ENCODE measurements at places on chromosomes 12 and 14.

DNA sequence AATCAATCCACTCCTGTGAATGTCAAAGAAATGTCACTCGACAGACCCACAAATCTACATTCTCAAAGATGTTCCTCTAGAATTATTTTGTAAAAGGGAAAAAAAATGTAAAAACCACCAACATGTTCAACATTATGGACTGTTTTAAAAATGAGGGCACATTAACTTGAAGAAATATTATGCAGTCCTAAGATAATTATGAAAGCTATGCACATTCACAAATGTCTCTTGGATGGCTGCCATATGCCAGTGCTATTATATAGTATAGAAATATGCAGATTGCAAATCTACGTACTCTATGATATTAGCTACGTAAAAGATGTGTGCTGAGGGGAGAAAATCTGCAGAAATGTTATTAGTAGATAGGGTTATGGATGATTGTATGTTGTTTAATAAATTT is 334.2 kb downstream of the BMP4 start:
- no peak for DNase-seq

DNA sequence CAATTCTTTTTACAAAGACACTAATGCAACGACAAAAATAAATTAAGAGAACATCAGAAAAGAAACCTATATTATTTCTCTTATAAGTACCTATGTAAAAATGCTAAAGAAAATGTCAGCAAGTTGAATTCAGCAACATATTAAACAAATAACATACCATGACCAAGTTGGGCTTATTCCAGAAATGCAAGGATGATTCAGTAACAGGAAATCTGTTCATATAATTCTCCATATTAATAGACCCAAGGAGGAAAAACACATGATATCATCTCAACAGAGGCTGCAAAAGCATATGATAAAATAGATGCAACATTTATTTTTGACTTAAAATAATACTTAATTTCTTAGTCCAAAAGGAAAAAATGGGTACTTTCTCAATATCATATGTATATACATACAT is 25.1 kb upstream of the GPHB5 start:
- peak; percentile 38 for DNase-seq

GRCh38 chr12:16675438-16675837 is 69.5 kb upstream of the LMO3 start:
- DNase-seq, result no peak

DNA sequence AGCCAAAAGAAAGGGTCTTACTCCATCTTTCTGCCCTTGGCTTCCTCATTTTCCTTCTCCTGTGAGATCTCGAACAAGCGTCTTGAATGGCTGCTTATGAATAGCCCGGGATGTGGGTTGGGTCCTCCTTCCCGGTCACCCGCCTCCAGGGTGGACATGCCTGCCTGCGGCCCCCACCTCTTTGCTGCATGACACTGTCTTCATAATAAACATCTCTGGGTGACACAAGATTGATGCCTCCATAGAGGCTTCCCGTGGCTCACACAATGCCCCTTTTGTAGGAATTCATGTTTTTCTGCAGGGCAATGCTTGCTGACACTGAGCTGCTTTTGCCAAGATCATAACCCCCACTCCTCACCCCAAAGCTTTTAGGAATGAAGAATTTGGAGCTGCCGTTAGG is 125.9 kb downstream of the ZNF664 start:
- DNase-seq, result no peak

DNA sequence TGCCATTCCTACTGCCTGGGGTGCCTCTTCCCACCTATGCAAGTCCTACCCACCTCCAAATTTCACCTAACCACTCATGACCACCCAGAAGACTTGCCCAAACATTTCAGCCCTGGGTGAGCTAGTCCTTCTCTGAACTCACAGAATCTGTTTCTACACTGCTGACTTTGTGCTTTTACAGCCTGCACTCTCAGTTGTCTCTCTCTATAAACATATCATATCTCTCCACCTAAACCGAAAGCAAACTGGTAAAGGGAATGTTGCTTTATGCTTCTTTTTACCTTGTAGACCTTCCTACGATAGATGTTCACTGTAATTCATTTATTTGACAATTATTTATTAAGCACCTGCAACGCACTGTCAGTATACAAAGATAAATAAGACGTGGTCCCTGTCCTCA is 38.1 kb upstream of the RNASE3 start:
- no peak for DNase-seq

DNA sequence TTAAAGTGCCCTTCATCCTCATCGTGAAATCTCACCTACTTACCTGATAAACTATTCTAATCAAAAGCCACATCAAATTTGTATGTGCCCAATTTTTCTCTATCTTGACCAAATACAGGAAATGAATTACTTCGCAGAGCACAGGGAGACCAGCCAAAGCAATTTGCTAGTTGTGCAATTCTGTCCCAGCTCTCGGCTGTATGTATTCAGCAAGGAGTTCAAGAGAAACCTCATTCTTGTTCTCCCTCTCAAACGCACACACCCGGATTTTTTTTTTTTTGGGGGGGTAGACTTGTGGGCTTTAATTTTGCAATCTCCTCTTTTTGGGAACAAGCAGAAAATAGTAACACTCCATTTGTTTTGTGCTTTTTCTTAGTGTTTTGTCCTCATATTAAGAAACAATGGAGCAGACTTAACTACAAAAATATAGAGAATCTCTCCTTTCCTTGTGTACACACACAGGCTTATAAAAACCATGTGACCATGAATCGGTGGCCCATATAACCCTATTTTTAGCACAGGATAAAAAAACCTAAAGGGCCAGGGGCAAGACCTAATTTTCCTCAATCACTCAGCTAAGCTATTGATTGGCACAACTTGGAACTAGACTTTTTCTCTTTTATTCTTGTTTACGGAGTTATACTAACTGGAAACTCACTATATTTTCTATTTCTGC is 64.2 kb downstream of the MBIP start:
- no peak for DNase-seq

GRCh38 chr12:122050706-122051105 is 27.9 kb upstream of the MLXIP start:
- no peak for DNase-seq

DNA sequence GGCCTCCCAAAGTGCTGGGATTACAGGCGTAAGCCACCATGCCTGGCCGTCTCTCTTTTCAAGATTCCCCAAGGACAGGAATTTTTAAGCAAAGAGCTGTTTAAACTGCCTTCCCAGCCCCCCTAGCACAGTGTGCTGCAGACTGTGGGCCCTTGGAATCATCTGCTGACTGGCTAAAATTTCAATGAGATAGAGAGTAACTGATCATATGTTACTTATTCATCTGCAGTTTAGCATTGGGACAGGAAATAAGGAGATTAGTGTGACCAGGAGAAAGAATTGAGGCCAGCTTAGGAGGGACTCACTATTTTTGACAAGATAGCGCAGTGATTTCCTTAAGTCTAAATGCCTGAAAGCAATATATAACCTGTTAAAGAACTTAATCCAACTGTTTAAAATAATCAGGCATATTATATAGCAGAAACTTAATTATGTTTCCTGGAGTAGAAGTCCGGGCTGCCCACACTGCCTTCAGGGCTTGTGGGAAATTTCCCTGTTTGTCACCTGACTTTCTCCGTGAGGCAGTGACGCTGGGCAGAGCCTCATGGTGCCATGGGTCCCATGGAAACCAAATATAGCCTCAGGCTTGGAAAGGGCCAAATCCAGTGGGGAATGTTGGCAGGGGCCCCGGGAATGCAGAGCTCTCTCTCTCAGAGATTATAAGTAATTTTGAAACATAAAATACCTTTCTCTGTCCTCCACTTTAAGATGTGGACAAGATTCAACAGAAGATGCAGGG is 22.8 kb upstream of the CEBPE start:
- DNase-seq, result no peak

DNA sequence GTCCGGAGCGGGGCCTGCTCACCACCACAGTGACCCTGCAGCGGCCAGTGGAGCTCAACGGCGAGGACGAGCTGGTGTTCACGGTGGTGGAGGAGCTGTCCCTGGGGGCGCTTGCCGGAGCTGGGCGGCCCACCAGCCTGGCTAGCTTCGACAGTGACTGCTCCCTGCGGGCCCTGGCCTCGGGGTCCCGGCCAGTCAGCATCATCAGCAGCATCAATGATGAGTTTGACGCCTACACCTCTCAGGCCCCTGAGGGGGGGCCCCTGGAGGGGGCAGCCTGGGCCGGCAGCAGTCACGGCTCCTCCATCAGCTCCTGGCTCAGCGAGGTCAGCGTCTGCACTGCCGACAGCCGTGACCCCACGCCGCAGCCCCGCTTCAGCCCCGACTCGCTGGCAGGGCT is 37.4 kb downstream of the KIF26A start:
- DNase-seq, result no peak

DNA sequence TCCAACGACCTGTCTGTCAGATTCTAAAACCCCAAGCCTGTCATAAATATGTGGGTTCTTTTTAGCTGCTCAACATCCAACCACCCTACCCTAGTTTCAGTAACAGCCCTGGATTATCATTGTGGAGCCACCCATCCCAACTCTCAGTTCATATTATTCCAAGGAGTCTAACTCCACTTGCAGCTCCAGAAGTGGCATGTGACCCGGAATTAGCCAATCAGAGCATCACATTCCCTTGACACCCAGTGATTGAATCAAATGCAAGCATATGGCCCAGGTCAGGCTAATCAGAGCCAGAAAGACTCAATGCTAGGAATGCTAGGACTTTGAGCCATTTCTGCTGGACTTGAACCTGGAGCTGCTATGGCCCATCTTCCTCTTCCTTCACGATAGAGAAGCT is 17.1 kb upstream of the HSP90B1 start:
- DNase-seq, result no peak
